H9 (cell line): ENCODE measurements at places on chromosomes 3 and 15.

- DNase-seq: no peak
These were observed 341.7 kb downstream of the FHIT start for GRCh38 chr3:60909526-60909925.

GRCh38 chr3:151896246-151897012, 23.0 kb downstream of the SUCNR1 start:
- DNase-seq: no peak

GRCh38 chr15:42157381-42157780, 945 bp upstream of the PLA2G4F start:
- DNase-seq: no peak

DNA sequence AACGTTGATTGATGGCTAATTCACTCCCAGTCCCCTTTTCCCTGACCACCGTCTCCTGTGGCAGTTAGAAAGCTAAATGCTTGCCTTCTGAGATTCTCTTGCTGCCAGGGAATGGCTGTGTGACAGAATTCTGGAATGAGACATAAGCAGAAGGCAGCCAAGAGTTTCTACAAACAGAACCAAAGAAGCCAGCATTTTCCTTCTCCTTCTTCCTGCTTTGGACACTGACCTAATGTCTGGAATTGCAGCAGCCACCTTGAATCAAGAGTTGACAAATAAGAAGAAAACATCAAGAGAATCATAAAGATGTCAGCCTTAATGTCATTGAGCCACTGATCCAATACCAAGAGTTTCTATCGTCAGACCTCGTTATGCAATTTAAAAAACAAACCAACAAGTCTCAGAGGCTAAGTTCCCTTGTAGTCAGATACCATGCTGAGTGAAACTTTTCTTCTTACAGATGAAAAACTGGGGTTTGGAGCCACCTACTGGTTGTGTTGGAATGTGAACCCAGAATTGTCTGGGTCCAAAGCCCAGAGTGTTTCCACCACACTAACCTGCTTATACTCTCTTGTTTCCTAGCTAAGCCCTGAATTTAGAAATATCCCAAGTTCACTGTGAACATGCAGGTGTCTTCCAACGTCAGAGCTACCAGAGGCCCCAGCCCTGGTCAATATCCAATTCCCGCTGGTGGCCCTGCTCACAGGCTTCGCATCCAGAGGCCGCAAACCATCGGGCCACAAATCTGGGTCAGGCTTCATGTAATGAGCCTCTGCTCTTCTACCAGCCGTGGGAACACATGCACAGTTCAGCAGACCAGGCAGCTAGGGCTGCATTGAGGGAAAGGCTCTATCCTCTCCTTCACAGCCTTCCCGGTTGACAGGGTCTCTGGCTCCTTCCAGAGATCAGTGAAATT, 42.5 kb downstream of the MCF2L2 start:
- DNase-seq: peak; percentile 57

- DNase-seq: no peak
These were observed 365.0 kb downstream of the NLGN1 start for GRCh38 chr3:173762501-173762900.

GRCh38 chr3:182912474-182912873, 67.9 kb downstream of the DCUN1D1 start:
- no peak for DNase-seq

DNA sequence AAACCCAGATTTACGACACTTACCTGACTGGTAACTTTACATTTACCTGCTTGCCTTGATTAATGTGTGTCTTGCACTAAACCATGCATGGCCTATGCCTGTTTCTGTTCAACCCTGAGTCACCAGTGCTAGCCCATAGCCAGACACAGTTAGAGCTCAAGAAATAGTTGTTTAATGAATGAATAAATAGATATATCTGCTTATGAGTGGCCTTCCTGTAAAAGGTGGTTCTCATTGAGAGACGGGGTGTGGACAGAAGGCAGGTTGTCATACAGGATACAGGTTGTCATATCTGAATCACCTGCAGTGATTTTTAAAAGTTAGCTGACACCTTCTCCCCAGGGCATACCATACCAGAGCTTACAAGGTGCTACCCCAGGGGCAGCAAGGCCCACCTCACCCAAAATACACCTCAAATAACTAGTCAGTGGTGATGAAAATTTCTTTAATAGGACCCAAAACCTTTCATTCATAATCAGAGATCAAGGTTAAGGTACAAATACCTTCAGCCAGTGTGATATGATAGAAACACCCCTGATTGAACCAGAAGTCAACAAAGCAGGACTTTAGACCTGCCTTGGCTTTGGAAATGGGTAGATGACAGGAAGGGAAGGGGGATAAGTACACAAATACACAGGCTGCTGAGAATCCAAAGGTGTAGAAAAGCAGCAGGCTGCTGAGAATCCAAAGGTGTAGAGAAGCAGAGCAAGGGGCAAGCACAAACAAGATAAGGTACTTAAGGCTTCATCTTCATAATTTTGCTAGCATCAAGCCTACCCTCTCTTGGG, 45.4 kb upstream of the TSC22D2 start:
- no peak for DNase-seq

DNA sequence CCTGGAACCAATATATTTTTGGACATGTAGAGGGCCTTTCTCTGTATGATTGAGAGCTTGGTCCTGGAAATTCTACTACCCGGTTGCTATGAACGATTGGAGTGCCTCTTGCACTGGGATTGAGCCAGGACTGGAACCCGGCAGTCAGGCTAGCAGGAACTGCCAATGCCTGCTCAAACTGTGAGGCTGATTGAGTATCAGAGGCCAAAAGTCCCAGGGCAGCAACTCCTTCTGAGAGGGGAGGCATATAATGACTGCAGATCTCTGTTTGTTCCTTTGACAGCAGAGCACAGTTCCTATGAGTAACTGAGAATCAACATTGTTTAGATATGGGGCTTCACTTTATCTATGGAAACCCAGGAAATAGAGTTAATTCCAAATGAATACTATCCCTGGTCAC, 12.9 kb downstream of the IQCH start:
- no peak for DNase-seq

DNA sequence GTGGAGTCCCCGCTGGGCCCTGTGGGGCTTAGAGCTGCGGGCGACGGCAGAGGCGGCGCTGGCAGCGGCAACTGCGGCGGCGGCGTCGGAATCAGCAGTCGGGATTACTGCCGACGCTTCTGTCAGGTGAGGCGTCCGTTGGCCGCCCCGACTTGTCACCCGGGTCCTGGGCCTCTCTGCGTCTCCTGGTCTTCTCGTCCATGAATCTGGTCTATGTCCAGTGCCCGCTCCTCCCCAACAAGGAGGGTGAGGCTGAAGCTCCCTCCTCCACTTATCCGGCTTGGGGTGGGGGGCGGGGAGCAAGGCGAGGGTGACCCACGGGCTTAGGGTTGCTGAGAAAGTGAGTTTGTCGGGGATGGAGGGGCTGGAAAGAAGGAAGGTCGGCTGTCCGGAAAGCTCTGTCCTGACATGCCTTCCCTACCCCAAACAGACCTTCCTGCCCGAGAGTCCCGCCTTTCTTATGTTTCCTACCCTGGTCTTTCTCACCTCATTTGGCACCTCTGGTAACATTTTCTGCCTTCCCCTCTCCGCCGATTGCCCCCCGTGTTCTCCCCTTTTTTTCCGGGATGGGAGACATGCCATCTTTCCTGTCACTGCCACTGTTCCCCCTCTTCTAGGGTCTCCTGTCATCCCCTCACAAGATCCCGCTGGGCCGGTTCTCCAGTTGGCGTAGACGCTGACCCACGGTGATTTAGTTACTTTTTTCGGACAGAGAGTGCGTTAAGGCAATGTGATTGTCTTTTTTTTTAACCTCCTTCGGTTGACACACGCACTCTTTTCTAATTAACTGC, 520 bp downstream of the ZNF654 start:
- DNase-seq: no peak

DNA sequence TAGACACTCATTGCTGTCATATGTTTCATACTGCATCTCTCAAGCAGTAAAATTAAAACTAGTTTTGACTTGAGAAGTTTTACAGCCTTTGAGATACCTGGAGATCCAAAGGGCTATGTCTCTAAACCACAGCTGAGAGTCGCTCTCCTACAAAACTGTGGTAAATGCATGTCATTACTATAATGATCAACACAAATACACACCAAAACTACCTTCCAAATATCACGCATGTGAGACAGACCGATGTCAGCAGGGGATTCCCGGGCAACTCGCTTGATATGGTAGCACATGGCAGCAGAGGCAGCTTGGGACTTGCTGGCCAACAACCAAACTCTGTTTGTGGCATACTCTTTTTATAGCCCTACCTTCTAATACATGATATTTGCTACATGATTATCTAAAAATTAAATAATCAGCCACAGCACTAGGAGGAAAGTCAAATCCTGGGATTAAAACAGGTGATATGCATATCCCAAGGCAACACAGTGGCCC, 56.3 kb downstream of the PDZRN3 start:
- DNase-seq: no peak

- peak; percentile 95 for DNase-seq
These were observed at the start of gene NMB for GRCh38 chr15:84658080-84658787. TSS of gene NMB (minus strand) at chr15:84658199. CDS start at chr15:84658152, 47 bp downstream.
